ENCODE measurements at places on chromosomes 3 and 15.
A peak's percentile ranks its signal among the peaks of the same experiment; 100 is the strongest.

- DNase-seq, result no peak
Measured at GRCh38 chr3:65958216-65958615, 80.5 kb downstream of the MAGI1 start.

DNA sequence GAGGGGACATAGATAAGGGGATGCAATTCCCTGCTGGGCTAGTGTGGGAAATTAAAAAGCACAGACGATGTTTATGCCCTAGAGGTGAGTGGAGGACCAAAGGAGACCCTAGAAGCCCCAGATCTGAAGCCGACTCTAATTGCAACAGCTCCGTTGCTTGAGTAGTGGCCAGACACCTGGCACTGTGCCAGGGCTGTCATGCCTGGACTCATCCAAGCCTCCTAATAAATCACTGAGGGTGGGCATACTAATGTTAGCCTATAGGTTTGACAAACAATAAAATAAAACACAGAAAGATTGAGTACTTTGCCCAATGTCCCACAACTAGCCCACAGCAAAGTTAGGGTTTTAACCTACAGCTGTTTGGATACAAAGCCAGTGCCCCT is 25.4 kb upstream of the MRPS22 start:
- DNase-seq, result no peak

DNA sequence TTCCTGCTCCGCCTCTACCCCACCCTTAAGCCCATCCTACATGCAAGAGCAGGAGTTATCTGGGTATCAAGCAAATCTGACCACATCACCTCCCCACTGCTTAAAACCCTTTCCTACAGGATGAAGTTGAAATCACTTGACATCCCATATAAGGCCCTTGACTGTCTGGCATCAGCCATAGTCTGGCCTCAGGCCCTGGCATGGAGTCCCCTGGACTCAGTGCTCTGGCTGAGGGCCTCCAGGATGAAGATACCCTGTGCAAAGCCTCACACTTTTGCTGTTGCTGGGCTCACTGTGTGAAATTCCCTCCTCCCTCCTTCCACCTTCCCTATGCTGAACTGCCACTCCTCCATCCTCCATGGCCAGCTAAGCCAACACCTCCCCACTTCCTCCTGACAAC is 65.2 kb upstream of the GLCE start:
- DNase-seq, result no peak

GRCh38 chr15:67520321-67521028 is 456 bp upstream of the C15orf61 start:
- no peak for DNase-seq

DNA sequence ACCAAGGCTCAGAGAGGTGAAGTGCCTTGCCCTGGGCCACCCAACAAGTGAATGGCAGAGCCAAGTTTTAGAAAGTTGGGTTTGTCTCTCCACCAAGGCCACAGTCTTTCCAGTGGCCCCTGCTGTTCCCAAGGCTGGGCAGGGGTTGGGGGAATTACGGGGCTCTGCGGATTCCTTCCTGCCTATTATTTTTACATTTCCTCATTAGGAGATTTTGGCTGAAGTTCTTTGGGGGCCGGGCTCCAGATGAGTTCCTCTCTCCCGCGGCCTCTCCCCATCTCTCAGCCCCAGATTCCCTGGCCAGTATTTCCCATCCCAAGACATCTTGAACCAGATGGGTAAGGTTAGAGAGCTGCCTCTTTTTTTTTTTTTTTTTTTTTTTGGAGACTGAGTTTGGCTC is 44.0 kb upstream of the SMAD6 start:
- no peak for DNase-seq

- DNase-seq, result no peak
Measured at GRCh38 chr3:160735826-160736225, 20.2 kb upstream of the PPM1L start.

GRCh38 chr3:71109977-71110285 is 473.6 kb downstream of the FOXP1 start:
- no peak for DNase-seq

DNA sequence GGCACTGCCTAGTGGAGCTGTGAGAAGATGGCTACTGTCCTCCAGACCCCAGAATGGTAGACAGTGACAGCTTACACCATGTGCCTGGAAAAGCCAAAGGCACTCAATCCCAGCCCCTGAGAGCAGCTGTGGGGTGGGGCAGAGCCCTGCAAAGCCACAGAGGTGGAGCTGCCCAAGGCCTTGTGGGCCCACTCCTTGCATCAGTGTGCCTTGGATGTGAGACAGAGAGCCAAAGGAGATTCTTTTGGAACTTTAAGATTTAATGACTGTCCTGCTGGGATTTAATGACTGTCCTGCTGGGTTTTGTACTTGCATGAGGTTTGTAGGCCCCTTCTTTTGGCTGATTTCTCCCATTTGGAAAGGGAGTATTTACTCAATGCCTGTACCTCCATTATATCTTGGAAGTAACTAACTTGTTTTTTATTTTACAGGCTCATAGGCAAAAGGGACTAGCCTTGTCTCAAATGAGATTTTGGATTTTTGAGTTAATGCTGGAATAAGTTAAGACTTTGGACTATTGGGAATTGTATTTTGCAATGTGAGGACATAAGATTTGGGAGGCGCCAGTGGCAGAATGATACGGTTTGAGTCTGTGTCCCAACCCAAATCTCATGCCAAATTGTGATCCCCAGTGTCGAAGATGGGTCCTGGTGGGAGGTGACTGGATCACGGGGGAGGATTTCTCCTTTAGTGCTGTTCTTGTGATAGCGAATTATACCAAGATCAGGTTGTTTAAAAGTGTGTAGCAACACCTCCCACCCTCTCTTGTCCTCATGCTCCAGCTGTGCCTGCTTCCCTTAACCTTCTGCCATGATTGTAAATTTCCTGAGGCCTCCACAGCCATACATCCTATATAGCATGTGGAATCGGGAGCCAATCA is 80.4 kb downstream of the MYO5A start:
- peak; percentile 45 for DNase-seq

Data from putamen (tissue), 1 donor.